T follicular helper cell (primary cell): ENCODE measurements at places on chromosomes 12 and 14.

DNA sequence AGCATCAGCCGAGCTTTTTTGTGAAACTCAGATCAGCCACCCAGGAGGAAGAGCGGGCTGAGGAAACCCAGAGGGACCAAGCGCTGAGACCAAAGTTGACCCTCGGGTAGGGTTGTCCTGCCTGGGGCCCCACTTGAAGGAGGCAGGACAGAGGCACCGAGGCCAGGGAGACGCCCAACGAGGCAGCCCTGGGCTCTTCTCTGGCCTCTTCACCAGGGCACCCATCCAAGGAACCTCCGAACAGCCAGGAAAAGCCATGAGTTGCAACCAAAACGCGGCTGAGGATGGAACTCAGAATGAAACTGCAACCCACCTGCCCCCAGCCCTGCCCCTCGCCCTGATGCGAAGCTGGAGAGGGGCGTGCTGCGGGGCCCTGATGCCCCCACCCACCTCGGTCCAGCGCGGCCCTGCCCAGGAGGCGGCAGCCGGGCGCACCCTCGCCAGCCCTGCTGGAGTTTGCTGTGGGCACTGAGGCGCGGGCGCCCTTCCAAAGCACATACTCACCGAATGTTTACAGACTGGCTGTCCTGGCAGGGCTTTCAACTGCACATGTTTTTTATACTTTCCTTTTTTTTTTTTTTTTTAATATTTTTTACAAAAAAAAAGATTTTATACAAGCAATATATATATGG lies 41.9 kb downstream of the JDP2 start:
- DNase-seq = no peak

DNA sequence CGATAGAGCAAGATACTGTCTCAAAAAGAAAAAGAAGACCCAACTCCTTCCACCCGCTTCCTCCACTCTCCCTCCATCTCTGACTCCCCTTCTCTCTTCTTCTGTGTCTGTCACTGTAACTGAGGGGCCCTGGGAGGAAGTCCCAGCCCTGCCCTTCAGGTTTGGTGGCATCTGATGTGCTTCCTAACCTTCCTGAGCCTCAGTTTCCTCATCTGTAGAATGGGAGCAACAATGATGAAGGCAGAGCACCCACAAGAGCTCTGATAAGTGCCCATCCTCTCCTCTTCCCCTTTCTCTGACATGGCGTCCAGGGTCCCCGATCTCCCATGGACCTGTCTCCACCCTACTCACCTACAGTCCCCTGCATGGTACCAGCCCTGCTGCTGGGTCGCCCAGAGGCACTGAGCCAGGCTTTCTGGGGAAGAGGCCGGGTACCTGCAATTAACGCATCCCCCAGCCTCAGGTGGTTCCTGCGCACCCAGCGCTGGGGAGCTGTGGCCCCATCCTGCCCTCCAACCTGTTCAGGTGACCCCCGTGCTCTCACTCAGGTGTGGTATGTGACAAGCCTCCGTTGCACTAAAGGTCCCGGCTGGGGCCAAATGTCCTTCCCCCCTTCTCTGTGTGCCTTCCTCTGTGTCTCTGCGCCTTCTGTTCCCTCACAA lies 13.2 kb downstream of the FOXN4 start:
- DNase-seq = no peak

GRCh38 chr12:82873951-82874350 lies 187.2 kb downstream of the TMTC2 start:
- DNase-seq = no peak

GRCh38 chr14:77190977-77191376 lies 9.4 kb downstream of the TMEM63C start:
- no peak for DNase-seq

GRCh38 chr14:102020058-102020971 lies 55.9 kb downstream of the DYNC1H1 start:
- no peak for DNase-seq

DNA sequence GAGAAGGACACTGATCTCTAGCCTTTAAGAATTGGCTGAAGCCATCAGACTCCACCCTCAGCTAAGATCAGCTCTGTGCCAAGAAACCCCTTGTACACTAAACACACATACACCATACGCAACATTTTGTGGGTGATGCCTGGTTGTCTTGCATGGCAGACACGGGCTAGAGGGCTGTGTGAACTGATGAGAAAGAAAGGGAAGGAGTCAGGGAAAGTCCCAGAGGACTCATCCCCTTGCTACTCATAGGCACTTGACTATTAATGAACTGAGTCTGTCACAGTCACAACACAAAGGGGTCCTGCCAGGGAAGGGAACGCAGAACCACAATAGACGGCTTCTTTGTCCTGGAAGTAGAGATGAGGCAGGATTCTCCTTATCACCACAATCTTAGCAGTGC lies 80.8 kb downstream of the EMP1 start:
- DNase-seq = no peak

GRCh38 chr14:85535991-85536832 lies 6.3 kb downstream of the FLRT2 start:
- DNase-seq = no peak

DNA sequence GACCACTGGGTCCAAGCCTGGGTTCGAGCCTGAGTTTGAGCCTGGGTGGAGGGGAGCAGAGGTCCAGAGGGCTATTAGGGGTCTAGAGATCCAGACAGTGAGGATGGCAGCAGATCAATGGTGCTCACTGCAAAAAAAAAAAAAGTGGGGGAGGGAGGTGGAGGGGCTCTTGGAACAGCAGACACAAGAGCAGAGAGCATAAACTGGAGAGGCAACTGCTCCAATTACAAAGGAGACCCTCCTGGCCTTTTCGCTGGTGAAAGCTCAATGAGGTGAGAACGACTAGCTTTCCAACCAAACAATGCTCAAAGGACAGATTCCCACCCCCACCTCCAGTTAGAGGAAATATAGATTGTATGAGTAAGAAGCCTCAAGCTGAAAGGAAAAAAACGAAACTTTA lies 124.2 kb upstream of the TSPAN8 start:
- no peak for DNase-seq

- DNase-seq = no peak
Observed at GRCh38 chr12:75759842-75760572, 248.6 kb upstream of the KRR1 start.

DNA sequence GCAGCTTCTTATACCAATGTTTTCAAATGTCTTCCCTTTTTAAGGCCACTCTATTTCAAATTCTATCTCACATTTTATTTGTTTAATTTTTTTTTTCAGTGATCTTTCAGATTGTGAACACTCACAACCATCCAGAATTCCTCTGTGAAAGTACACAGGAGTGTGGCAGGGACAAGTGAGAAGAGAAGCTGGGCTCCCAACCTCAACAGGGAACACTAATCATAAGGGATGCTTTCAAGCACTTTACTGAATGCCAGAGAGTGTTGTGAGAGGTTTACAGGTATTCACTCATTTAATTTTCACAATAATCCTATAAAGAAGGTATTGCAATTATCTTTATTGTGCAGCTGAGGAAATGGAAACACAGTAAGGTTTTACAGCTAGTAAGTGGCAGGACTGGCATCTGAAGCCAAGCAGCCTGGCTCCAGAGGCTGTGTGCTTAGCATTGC lies 60.1 kb upstream of the PYGL start:
- DNase-seq = no peak
